ENCODE measurements at places on chromosomes 2 and 18.

DNA sequence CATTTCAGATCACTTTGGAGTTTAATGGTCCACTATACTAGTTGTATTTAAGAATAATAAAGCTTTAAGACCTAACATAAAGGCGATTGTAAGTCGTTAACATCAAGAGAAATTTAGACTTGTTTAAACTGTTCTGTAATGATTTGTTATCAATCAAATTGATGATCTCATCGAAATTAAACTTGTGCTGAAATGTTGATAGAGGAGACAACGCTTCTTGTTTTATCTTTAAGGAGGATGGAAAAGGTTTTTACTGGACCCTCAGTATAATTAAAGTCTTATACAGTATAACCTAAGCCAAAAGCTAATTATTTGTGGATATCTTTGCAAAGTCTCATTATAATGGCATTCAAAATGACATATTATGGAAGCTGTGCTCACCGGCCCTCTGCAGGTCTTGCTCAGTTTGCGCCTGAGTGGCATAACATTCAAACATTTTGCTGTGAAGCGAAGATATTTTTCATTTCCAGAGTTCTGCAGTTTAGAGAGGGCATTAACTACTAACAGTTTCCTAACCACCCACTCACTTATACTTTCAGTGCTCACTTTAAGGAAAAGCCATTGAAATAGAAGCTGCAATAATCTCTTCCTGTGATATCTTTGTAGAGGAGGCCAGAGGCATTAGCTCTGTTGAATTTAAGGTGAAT, 1.4 kb upstream of the SERTAD2 start:
- DNase-seq: peak; percentile 36

- no peak for DNase-seq
Observed at GRCh38 chr2:64085936-64086335, 58.3 kb downstream of the PELI1 start.

DNA sequence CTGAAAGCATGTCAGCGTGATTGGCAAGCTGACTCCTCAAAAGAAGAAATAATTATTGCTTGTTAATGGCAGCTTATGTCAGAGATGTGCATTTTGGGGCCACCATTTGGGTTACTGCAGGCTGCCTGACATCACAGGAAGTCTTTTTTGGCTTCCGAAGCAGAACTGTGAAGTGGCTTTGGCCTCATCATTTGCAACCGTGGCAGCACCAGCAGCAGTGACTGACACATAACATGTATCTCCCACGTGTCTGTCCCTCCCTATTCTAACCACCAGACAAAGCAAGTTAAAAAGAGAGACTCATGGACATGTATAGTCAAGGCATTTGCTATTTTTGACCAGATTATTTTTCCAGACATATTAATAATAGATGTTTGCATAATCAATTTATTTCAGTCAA, 488.7 kb upstream of the ACVR2A start:
- no peak for DNase-seq

DNA sequence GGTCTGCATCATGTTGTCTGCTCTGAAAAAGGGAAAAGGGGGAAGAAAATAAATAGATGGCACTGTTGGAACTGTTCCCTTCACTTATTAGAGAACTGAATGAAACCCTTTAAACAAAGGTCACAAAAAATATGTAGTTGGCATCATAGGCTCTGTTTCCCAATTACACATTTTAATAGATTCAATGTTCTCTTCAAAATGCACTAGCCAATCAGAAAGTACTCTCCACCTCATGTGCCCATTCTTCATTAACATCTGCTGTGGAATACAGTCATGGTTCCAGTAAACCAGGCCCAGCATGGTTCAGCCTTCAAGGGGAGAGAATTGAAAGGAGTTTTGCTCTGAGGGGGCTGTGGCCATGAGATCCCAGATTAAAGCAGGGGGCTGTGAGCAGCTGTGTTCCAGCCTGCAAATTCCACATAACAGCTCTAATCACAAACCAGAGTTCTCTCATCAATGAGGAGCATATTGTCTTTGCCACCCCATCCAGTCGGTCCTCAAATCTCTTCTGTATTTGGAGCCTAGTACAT, 165.9 kb upstream of the CREB1 start:
- no peak for DNase-seq

- no peak for DNase-seq
Observed at GRCh38 chr2:214127571-214127970, 283.3 kb upstream of the VWC2L start.

- DNase-seq: no peak
Observed at GRCh38 chr18:64405161-64405560, 256.3 kb upstream of the LINC00305 start.

- DNase-seq: no peak
Observed at GRCh38 chr18:35938158-35938557, 34.3 kb upstream of the RMP24 start.

GRCh38 chr2:152200565-152201465, 25.3 kb upstream of the STAM2 start:
- DNase-seq: peak; percentile 85

- DNase-seq: no peak
Observed at GRCh38 chr18:49652881-49653724, 91.2 kb downstream of the LIPG start.

DNA sequence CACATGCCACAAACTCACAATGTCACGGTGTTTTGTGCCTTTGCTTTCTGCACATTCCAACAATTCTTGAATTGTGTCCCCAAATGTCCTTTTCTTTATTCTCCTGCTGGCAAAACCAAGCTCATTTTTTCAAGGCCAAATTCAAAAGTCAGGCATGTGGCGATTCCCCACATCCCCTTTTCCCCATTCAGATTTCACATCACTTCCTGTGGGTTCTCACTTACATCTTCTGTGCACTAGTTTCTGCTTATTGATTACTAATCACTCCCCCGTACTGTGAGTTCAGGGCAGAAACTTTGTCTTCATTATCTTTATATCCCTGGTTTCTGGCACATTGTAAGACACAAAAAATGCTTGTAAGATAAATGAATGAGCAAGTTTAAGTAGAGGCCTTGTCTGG, 69.2 kb downstream of the AP1S3 start:
- DNase-seq: peak; percentile 74

GRCh38 chr2:217120429-217120828, 260.6 kb upstream of the TNP1 start:
- no peak for DNase-seq

GRCh38 chr2:159936471-159936870, 125.9 kb downstream of the PLA2R1 start:
- DNase-seq: peak; percentile 60

DNA sequence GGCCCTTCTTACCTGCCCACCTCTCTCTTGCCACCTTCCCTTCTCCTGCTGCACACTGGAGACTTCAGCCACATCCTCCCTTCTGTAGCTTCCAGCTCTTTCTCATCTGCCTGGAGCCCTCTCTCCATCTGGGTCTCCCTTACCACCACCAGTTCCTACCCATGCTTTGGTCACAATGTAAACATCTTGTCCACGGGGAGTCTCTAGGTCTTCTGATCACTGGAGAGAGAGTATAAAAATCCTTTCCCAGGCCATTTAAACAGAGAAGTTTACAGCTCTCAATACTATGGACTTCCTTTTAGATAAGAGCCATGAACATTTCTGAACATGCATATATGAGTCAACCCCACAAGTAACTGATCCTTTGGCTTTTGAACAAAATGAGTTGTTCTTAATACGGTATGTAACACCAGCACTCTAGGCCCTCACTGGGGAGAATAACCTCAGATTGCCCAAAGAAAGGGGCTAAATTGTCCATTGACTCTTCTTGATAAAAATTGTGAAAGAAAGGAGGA, 5.8 kb downstream of the ARHGAP25 start:
- DNase-seq: peak; percentile 52

- DNase-seq: no peak
Observed at GRCh38 chr2:95530734-95531133, 46.2 kb upstream of the TRIM43B start.

DNA sequence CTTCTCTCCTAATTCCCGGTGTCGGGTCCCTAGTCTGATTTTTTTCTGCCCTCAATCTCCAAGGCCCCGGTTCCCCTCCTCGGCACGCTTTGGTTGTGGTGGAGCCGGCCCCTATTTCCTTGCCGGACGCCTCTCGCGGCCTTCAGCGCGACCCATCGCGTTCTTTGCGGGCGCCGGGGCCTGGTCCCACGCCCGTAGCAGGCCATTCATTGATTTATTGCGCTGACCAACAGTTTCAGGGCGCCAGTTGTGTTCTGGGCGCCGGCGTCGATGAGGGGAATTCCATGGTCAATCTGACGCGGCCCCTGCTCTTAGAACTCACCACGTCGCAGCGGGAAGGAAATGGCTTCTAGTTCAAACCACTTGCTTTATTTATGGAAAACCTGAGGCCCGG, 396 bp downstream of the CNOT9 start:
- DNase-seq: peak; percentile 53

DNA sequence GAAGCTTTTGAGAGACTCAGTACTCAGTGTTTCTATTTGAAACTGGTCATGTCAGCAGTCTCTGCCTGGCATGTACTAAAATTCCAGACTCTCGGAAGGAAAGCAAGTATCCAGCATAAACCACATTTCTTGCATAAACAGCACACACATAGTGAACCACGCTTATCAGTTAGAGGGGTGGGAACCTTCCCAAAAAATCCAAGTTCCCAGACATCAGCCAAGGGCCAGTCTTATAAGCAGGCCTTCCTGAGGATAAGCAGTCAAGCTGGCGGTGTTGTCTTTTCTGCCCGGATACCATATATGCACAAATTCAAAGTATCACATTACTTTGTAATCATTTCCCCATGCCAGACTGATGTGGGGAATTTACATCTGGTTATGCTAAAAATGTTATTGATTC, 73.6 kb downstream of the ST6GAL2 start:
- DNase-seq: no peak

DNA sequence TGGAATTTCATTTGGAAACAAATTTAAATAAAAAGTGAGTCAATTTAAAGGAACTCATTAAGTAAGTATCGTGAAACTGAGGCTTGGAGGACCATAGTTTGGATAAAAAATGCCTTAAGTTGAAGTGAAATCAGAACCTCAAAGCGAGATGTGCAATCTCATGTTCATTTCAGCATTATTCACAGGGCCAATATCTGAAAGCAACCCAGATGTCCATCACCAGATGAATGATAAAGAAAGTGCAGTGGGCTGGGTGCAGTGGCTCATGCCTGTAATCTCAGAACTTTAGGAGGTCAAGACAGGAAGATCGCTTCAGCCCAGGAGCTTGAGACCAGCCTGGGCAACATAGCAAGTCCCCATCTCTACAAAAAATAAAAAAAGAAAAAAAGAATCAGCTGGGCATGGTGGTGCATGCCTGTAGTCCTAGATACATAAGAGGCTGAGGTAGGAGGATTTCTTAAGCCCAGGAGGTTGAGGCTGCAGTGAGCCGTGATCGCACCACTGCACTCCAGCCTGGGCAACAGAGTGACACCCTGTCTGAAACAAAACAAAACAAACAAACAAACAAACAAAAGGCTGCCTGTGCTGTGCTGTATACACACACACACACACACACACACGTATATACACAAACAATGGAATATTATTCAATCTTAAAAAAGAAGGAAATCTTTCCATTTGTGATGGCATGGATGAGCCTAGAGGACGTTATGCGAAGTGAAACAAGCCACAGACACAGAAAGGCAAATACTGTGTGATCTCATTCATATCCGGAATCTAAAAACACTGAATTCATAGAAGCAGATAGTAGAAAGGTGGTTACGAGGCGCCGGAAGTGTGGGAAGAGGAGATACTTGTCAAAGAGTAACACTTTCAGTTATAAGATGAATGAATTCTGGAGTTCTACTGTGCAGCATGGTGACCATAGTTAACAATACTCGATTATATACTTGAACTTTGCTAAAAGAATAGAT, 14.5 kb downstream of the SH3RF3 start:
- no peak for DNase-seq

DNA sequence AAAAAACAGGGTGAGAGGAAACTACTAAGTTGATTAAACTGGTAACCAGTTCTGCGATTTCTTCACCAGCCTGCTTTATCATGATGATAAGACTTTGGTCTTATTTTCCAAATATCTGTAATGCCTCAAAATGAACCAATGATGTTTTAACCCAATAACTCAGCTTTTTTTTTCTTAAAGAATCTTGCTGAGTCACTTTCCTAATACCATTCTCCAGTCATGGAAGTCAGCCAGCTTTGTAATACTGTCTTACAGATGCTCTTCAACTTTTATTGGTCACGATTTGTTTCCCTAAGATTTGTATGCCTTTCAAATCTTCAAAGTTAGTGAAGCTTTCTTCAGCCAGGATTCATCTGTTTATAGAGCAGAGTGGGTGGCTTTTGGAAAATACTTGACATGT, 47.7 kb upstream of the SMIM21 start:
- no peak for DNase-seq

DNA sequence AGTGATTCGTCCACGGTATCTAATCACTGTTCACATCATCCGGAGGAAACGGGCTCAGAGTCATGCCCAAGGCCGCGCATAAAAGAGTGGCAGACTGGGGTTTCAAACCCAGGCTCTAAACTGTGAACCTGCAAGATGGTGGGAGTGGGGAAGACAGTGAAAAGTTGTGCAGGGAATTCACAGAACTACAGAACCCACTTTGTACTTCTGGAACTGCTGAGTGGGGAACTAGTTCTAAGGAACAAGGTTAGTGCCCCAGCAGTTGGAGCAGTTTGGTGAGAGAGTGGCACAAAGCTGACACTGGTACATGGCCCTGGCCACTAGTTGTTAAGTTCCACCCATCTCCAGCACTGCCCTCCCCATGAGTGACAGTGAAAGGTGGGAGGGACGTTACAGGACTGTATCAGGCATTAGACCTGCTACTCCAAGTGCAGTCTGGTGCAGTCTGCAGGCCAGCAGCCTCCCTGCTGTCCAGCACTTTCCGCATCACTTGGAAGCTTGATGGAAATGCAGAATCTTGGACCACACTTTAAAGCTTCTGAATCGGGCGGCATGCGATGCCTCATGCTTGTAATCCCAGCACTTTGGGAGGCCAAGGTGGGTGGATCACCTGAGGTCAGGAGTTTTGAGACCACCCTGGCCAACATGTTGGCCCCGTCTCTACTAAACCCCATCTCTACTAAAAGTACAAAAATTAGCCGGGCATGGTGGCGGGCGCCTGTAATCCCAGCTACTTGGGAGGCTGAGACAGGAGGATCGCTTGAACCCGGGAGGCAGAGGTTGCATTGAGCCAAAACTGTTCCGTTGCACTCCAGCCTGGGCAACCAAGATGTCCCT, 47.3 kb downstream of the C2orf42 start:
- peak; percentile 27 for DNase-seq

DNA sequence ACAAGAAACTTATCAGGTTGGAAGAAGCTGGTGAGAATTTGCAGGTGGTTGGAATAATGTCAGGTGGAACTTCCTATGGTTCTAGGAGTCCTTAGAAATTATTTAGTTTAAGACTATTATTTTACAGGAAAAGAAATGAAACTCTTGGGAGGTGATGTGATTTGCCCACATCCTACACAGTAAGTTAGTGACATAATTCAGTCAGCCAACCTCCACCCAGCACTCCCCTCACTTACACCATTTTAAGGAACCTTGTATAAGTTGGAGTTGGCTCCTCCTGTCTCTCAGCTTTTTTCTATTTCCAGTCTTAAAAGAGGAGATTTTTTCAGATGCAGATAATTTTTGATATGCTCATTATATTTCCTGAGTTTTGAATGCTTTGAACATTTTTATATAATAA, 86.4 kb downstream of the SKA1 start:
- DNase-seq: peak; percentile 48

GRCh38 chr2:122515731-122516290, 760.4 kb downstream of the TSN start:
- no peak for DNase-seq
